Nephron progenitor cell (in vitro differentiated cells): ENCODE measurements at places on chromosomes 6 and 20.
A peak's percentile ranks its signal among the peaks of the same experiment; 100 is the strongest.

DNA sequence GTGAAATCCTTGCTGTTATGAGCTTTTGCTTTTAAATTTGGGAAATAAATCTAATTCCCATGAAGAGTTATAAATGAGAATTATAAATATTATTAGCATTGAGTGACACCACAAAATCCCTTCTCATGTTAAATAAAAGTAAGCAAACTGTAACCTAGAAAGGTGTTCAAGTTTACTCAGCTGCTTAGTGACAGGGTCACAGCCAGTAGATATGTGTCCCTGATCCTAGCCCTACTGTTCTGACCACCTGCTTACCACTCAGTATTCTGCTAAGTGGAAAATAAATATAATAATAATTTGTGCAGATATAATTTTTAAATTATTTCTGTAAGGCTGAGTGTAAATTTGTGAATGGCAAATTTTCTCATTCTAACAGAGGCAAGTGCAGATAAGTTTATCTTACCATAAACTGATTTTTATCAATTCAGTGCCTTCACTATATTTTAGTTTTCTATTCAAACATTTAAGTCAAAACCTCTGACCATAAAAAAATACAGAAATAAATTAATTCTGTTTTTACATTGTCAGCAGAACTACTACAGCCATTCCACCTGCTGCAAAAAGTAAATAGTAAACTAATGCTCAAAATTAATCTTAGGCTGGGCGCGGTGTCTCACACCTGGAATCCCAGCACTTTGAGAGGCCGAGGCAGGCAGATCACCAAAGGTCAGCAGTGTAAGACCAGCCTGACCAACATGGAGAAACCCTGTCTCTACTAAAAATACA lies 118.2 kb downstream of the TENT5A start:
- H3K4me3 ChIP-seq = no peak overlapping the region
- H3K27ac ChIP-seq = no peak overlapping the region
- no peaks in the 10 kb centered on the region for H3K4me1 ChIP-seq
- DNase-seq = no peak
- no peaks in the 10 kb centered on the region for H3K36me3 ChIP-seq

DNA sequence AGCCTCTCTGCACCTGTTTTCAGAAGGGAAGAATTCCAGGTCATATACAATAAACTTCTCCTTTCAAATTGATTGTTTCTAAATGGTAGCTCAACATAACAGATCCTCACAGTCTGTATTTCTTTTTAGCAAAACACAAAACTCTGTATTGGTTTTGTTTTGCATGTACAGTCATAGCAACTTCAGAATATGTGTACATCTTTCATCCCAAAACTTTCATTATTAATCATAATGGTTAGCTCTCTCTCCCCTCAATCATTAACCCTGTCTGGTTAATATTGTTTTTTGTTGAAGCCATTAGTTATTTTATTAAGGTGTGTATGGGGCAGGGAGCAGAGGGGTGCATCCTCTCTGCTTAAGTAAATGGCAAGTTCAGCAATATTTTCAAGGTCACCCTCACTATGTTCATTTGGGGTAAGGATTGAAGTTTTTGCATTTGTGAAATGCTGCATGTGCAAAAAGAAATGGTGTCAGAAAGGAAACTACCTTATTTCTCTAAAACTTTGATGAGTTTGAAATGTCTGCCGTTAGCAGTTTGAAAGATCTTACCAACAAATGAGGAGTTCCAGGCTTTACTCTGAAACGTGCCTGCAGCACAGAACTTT lies 136.8 kb upstream of the BTBD3 start:
- H3K4me3 ChIP-seq = no peak overlapping the region
- no peaks in the 10 kb centered on the region for H3K36me3 ChIP-seq
- peaks cover 6% of the 10 kb centered on the region for H3K27me3 ChIP-seq
- no peak overlapping the region for H3K27ac ChIP-seq
- H3K4me1 ChIP-seq = peaks cover 14% of the 10 kb centered on the region

DNA sequence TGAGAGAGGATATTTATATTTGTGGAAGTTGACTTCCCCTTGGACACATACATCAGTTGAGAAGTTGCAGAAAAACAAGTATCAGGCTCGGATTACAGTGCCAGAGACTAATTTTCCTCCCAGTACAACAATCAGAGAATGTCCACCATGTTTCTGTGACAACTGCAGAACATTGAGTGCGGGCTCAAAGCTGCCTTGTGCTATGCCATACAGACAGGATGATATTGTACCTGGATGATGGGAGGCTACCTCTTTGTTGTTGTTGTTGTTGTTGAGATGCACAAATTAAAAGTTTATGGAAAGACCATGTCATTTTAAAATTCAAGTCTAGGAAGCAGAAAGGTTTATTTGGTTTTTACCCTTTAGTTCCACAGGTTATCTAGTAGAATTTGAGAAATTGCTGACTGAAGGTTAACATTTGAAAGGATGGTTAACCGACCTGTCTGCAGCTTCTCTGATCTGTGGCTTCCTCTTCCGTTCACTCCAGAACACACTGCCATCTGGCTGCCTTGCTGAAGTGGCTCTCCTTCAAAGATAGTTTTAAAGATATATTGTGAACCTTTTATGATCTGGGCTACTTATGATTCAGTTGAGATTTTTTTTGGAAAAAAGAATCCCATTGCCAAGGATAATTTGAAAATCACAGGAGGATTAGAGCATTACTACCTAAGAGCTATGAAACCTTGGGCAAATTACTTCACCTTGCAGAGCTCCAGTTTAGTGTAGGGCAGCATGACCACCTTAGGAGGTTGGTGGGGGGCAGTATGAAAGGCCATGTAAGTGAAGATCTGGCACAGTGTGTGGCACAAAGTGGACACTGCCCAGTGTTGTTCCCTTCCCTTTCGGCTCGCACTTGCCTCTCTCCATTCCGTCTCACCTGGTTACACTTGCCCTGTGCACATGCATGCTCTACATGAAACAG lies 15.9 kb downstream of the TMEM200A start:
- no peak for DNase-seq
- no peaks in the 10 kb centered on the region for H3K4me1 ChIP-seq
- H3K4me3 ChIP-seq = no peak overlapping the region
- peaks cover 10% of the 10 kb centered on the region for H3K27me3 ChIP-seq

- H3K27ac ChIP-seq = no peak overlapping the region
- no peaks in the 10 kb centered on the region for H3K4me1 ChIP-seq
- DNase-seq = no peak
- peaks cover 24% of the 10 kb centered on the region for H3K36me3 ChIP-seq
- no peak overlapping the region for H3K4me3 ChIP-seq
Observed at GRCh38 chr20:33757046-33757445, 25.2 kb downstream of the ZNF341 start.

DNA sequence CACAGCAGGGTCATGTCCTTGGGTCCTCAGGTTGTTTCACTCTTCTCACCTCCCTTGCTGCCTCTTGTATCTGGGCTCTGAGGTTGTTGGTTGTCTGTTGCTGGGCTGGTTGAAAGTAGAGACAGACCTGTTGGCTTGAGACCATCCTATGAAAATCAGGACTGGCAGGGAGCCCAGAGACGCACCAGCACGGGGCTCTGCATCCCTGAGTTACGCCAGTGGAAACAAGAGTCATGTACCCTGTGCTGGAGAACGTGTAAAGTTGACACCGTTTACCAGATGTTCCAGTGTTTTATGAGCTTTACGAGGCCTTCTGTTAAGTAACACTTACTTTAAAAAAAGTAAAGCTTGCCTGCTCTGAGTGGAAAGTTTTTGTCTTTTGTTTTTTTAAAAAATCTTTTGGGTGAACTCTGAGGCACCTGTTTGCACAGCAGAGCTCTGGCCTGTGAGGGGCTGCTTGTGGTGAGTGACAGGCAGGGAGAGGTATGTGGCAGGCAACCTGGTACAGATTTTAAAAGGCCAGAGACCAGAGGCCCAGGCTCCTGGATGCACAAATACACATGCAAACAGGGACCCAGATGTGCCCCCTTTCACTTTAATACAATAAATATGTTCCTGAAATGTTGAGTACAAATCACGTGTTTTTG lies 260.0 kb upstream of the SUPT3H start:
- DNase-seq = no peak
- H3K27me3 ChIP-seq = no peaks in the 10 kb centered on the region
- H3K4me3 ChIP-seq = no peak overlapping the region
- H3K36me3 ChIP-seq = no peaks in the 10 kb centered on the region
- H3K4me1 ChIP-seq = peaks cover 53% of the 10 kb centered on the region

GRCh38 chr6:17059022-17059421 lies 42.8 kb upstream of the STMND1 start:
- H3K27me3 ChIP-seq = peaks cover 9% of the 10 kb centered on the region
- no peak overlapping the region for H3K27ac ChIP-seq
- no peak for DNase-seq
- no peaks in the 10 kb centered on the region for H3K36me3 ChIP-seq
- H3K4me3 ChIP-seq = no peak overlapping the region

DNA sequence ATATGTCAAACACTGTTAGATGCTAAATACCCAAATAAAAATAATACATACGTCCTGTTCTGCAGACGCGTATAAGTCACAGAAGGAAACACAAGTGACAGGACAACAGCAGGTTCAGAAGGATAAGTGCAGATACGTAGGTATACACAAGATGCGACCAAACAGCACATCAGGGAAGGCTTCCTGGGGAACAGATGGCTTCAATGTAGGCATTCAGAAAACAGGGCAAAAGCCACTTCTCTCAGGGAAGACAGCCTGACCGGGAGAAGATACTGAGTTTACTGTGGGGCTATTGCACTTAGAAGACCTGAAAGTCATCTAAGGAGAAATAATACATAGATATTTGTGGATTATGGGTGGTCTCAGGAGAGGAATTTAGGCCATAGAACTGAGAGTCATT lies 1.9 kb downstream of the HLA-DPA1 start:
- H3K27me3 ChIP-seq = peaks cover 27% of the 10 kb centered on the region
- H3K4me1 ChIP-seq = peaks cover 7% of the 10 kb centered on the region
- H3K27ac ChIP-seq = no peak overlapping the region
- H3K36me3 ChIP-seq = no peaks in the 10 kb centered on the region
- no peak overlapping the region for H3K4me3 ChIP-seq
- no peak for DNase-seq

DNA sequence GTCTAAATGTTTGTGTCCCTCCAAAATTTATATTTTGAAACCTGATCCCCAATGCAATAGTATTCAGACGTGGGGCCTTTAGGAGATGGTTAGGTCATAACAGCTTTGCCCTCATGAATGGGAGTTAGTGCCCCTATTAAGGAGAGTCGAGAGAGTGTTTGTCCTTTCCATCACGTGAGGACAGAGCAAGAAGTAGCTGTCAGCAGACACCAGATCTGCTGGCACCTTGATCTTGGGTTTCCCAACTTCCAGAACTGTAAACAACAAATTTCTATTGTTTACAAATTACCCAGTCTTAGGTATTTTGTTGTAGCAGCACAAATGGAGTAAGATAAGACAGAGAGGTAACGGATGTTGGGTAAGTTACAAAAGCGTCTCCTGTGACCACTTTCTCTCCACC lies 46.6 kb downstream of the FAM50B start:
- H3K27ac ChIP-seq = no peak overlapping the region
- peaks cover 3% of the 10 kb centered on the region for H3K36me3 ChIP-seq
- peaks cover 34% of the 10 kb centered on the region for H3K4me1 ChIP-seq

GRCh38 chr6:91476000-91476399 lies 889.1 kb upstream of the MAP3K7 start:
- H3K36me3 ChIP-seq = no peaks in the 10 kb centered on the region
- DNase-seq = no peak
- no peak overlapping the region for H3K4me3 ChIP-seq
- H3K27ac ChIP-seq = no peak overlapping the region
- H3K27me3 ChIP-seq = no peaks in the 10 kb centered on the region
- H3K4me1 ChIP-seq = peaks cover 10% of the 10 kb centered on the region

- peaks cover 6% of the 10 kb centered on the region for H3K4me1 ChIP-seq
- peaks cover 100% of the 10 kb centered on the region for H3K27me3 ChIP-seq
- no peaks in the 10 kb centered on the region for H3K36me3 ChIP-seq
Observed at GRCh38 chr6:10391299-10391630, 23.6 kb downstream of the TFAP2A start.

DNA sequence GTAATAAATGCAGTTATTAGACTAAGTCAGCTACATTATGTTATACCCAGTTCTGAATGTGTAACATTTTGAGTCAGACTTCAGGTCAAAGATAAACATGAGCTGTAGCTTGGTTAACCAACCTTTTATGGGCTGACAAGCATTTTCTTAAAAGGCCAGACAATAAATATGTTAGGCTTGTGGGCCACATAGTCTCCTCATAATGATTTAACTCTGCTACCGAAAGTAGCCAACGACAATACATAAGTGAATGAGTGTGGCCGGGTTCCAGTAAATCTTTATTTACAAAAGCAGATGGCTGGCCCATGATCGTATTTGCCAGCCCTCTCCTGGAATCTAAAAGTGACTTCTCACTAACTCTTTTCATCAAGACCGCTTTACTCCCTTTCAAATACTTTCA lies 49.9 kb downstream of the ATG5 start:
- H3K4me3 ChIP-seq = no peak overlapping the region
- H3K36me3 ChIP-seq = peaks cover 32% of the 10 kb centered on the region
- H3K27ac ChIP-seq = no peak overlapping the region
- H3K27me3 ChIP-seq = no peaks in the 10 kb centered on the region

GRCh38 chr6:32148289-32149091 lies 3.2 kb downstream of the PRRT1 start:
- peaks cover 64% of the 10 kb centered on the region for H3K27me3 ChIP-seq
- H3K4me1 ChIP-seq = peaks cover 70% of the 10 kb centered on the region
- H3K4me3 ChIP-seq = peak overlapping the region; percentile 77
- H3K27ac ChIP-seq = no peak overlapping the region
- no peak for DNase-seq
- peaks cover 11% of the 10 kb centered on the region for H3K36me3 ChIP-seq

DNA sequence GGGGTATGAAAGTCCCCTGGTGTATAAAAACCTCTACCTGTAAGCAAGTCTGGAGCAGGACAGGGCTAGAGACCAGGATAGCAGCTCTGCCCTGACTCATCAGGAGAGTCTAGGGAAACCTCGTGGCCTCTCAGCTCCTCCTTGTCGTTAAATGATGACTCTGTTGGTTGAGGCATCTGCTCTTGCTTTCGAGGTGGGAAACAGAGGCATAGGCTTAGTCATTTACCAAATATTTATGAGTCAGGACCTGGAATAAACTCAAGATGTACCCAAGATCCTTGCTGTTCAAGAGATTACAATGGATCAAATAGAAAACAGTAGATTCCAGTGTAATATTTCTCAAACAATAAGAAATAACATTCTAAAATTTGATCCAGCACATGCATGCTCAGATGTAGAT lies 5.5 kb downstream of the MANBAL start:
- H3K4me1 ChIP-seq = peaks cover 17% of the 10 kb centered on the region
- H3K27ac ChIP-seq = no peak overlapping the region

DNA sequence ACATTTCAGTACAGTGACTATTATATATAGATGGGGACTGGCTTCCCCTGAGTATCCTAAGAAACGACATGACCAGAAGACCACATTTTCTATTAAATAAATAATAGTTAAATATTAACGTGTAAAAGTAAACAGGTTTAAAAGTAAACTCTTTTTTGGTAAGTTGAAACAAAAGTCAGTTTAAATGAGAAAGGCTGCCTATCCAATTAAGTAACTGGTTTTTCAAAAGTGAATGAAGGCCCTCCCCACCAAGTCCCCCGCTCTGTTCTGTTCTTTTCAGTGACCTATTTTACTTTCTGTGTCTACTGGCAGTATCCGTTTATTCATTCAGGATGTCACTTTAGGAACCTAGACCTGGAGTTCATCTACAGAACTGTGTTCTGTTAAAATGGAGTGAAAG lies 32.0 kb downstream of the QKI start:
- no peak overlapping the region for H3K27ac ChIP-seq
- no peaks in the 10 kb centered on the region for H3K27me3 ChIP-seq
- H3K36me3 ChIP-seq = peaks cover 54% of the 10 kb centered on the region
- DNase-seq = no peak
- H3K4me3 ChIP-seq = no peak overlapping the region

GRCh38 chr20:8326191-8326590 lies 194.1 kb downstream of the PLCB1 start:
- H3K4me1 ChIP-seq = peaks cover 23% of the 10 kb centered on the region
- no peak overlapping the region for H3K4me3 ChIP-seq
- peaks cover 3% of the 10 kb centered on the region for H3K27me3 ChIP-seq
- no peak overlapping the region for H3K27ac ChIP-seq
